ENCODE measurements at places on chromosomes 1 and 21. TPM values are rescaled to one million over a fixed set of nuclear protein-coding genes. Genes with fewer than 3 reads are reported as not detected.

Gene FALEC
- total RNA-seq: not detected

Gene TCHH
- total RNA-seq: 0.02 TPM

Gene RGS8
- total RNA-seq: not detected

Gene IL10RB
- 6.3 TPM for total RNA-seq

Gene CYP4A22
- total RNA-seq: not detected

Gene OPRD1
- total RNA-seq: not detected

Gene SPRR3
- not detected for total RNA-seq

Gene ARHGEF10L
- 54.9 TPM for total RNA-seq

Gene AJAP1
- 0.05 TPM for total RNA-seq

Gene C1orf94
- not detected for total RNA-seq

Gene SELE
- total RNA-seq: 0.92 TPM

Gene NR0B2
- 5.3 TPM for total RNA-seq

Gene ANXA9
- 0.27 TPM for total RNA-seq

Gene KRTAP13-2
- not detected for total RNA-seq

Gene SPRR2B
- not detected for total RNA-seq

Gene FMO2
- total RNA-seq: 53.5 TPM

Gene PACC1
- total RNA-seq: 2.6 TPM

Gene BTBD19
- 2.5 TPM for total RNA-seq

Gene FOXO6
- 3.4 TPM for total RNA-seq
